ENCODE measurements at places on chromosomes 13 and 19.

DNA sequence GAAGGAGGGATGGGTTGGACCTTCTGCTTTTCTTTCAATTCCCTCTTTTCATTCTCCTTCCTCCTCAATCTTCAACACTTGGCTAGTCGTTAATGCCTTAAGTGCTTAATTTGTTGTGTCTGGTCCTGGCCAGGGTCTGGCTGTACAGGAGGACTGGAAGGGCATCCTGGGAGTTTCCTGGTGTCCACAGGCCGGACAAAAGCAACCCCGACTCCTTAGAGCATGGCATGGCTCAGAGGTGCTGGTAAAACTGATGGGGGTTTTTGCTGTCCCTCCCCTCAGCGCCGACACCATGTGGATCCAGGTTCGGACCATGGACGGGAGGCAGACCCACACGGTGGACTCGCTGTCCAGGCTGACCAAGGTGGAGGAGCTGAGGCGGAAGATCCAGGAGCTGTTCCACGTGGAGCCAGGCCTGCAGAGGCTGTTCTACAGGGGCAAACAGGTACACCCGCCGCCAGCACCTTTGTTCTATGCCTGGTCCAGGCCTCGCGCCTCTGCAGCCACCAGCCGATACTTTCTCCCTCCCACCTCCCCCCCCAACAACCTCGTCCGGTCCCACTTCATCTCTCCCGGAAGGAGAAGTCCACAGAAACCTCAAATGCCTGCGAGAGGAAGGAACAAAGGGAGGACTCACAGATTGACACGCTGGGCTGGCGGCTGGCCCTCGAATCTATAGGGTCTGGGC is 1.4 kb downstream of the UHRF1 start:
- peak; percentile 49 for DNase-seq

DNA sequence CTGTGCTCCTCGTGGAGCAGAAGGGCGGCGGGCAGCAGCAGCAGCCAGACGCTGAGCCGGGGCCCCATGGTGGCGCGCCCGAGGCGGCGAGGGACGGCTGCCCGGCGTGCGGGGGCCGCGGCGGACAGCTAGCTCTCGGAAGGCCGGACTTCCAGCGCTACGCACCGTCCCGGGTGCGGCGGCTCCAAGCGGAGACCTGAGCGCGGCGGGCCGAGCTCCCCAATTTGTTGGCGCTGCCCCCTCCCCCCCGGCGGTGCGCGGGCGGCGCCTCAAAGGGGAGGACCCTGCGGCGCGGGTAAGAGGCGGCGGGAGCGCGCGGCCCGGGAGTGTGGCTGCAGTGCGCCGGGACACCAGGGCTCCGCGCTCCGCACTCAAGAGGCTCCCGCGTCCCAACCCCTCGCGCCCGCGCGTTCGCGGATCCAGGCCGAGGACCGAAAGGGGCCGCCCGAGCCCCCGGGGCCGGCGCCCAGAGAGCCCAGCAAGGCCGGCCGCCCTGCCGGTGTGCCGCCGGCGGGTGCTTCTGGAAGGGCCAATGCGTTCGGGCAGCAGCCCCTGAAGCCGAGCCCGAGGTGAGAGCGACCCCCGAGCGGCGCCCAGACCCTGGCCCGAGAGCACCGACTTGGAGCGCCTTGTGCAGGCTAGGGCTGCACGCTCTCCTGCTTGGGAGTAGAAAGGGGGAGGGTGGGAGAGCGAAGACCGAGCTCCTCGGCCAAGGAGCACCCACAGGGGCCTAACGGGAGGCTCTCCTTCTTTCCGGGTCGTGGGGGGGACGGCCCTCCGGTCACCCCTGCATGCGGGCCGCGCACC is at the start of the genes COL4A1 and COL4A2:
COL4A1 (minus strand) TSS at position 198 of the 807 bp plus-strand sequence; CDS start at position 68, 130 bp downstream.
COL4A2 (plus strand) TSS at position 325 of the 807 bp plus-strand sequence. CDS start 620 bp downstream, outside the sequence.
- peak; percentile 77 for DNase-seq

- no peak for DNase-seq
Measured at GRCh38 chr19:18832306-18833140, 764 bp downstream of the UPF1 start.

GRCh38 chr19:29483944-29484581 is 41.7 kb upstream of the VSTM2B start:
- DNase-seq: no peak

- DNase-seq: no peak
Measured at GRCh38 chr19:2625434-2625833, 77.1 kb downstream of the GNG7 start.

GRCh38 chr13:41568143-41568971 is 111.0 kb downstream of the RGCC start:
- DNase-seq: peak; percentile 41

GRCh38 chr19:40672573-40673299 is 17.7 kb downstream of the NUMBL start:
- DNase-seq: no peak

DNA sequence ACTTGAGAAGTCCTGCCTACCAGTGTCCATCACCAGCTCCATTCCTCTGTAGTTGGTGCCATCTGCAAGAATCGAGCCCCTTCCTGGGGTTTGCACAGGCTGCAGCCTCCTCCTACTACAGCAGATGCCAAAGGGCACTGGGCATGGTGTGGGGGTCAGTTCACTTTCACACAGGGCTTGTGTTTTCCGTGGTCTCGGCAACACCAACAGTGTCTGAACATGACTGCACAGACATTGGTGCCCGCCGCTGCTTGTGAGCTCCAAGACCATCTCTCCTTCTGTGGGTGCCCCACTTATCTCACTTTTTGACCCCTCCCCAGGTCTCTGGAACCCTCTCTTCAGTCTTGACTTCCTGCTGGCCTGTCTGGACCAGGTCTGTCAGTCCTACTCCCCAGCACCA is 15.2 kb downstream of the ZNF446 start:
- DNase-seq: no peak

- DNase-seq: no peak
Measured at GRCh38 chr19:53844849-53845246, 20.7 kb upstream of the NLRP12 start.

DNA sequence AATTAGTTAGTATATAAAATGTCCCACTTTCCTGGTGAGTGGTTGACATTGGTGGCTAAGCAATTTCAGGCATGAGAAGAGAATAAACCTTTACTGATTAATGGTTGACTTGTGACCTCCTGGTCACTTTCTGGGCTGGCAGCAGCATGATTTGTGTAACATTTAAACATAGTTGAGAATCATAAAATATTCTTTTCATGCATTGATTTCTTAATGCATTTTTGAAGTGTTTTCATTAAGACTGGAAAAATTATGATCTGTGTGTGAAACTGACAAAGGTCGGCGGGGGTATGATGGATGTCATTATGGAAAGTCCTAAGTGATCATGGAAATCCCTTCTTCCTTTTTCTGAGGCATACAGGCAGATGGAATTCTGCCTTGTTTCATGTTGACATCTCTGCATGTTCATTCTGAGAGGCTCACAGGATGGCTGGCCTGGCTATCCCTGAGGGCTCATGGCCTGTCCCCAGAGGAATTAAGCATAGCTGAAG is 98.7 kb upstream of the RNF113B start:
- peak; percentile 60 for DNase-seq

GRCh38 chr19:4053423-4054324 is 13.0 kb downstream of the ZBTB7A start:
- no peak for DNase-seq

GRCh38 chr19:2587001-2587719 is 111.2 kb downstream of the GADD45B start:
- DNase-seq: no peak

DNA sequence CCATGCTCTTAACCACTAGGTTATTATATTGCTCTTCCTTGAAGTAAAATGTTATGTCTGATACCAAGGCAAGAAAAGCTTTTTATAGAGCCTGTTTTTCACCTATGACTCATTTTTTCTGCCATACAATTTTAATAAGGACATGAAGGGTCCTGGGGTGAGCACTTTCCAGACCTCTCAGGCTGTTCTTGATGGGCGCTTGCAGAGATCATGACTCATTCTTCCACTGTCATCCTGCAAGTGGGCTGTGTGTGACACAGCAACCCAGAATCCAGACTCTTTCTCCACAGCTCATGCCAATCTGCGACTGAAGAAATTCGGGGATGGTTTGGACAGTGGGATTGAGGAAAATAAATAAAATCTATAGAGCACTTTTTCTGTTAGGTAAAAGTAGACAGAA is 506.7 kb upstream of the NBEA start:
- DNase-seq: no peak

DNA sequence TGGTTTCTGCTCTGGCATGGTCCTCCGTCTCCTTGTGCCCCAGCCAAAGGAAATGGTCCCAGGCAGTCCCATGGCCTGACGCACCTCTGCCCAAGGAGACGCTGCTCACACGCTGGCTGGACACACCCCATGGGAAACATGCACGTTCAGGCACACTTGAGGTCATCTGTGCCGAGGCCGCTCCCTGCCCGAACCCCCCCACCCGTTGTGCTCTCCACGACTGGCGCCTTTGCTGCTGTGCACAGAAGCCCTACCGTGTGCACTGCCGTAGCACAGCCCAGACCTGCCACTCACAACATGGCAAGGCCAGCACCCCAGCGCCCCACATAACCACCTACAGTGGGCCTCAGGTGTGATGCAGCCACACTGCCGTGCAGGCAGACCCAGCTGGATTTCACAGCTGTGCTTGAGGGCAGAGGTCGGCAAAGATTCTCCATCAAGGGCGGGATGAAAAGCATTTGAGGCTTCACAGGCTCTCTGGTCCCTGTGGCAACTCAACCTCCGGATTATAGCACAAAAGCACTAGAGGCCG is 65.7 kb downstream of the SPACA7 start:
- no peak for DNase-seq

GRCh38 chr13:74274916-74275315 is 140.7 kb upstream of the KLF12 start:
- DNase-seq: no peak

Measured in fibroblast of gingiva (primary cell).